ENCODE measurements at places on chromosomes 16 and 17.

GRCh38 chr17:45296003-45296832 lies 20.6 kb downstream of the MAP3K14 start:
- peak; percentile 92 for DNase-seq

GRCh38 chr17:45702666-45703266 lies 81.4 kb upstream of the CRHR1 start:
- no peak for DNase-seq

DNA sequence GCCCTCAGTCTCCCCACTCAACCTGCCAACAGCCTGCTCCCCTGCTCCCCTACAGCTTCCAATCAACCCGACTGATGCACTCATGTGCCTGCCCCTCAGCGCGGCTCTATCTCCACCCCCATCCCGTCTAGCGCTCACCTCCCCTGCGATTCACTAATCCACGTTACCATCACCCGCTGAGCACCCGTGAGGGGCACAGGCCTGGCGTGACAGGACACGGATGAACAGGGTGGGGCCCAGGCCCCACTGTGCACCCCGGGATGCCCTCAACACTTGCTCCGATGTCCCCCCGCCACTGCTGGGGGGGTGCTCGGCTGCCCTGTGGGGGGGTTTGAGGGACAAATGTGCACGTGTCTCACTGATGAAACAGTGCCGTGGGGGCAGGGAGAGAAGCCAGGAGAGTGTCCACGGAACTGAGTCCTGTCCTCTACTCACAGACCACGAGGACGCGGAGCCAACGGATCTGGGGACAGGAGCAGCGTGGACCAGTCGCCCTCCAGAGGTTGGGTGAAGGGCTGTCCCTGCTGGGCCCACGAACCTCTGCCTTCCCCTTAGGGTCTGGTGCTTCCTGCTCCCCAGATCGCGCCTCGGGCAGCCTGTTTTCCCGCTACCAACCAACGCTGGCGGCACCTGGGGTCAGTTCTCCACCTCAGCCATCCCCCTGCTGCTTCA lies 66.7 kb downstream of the RPH3AL start:
- DNase-seq = no peak

GRCh38 chr17:1834380-1835149 lies 4.8 kb downstream of the RPA1 start:
- DNase-seq = peak; percentile 69

- no peak for DNase-seq
Observed at GRCh38 chr17:75183999-75184884, 1.5 kb upstream of the SUMO2 start.

DNA sequence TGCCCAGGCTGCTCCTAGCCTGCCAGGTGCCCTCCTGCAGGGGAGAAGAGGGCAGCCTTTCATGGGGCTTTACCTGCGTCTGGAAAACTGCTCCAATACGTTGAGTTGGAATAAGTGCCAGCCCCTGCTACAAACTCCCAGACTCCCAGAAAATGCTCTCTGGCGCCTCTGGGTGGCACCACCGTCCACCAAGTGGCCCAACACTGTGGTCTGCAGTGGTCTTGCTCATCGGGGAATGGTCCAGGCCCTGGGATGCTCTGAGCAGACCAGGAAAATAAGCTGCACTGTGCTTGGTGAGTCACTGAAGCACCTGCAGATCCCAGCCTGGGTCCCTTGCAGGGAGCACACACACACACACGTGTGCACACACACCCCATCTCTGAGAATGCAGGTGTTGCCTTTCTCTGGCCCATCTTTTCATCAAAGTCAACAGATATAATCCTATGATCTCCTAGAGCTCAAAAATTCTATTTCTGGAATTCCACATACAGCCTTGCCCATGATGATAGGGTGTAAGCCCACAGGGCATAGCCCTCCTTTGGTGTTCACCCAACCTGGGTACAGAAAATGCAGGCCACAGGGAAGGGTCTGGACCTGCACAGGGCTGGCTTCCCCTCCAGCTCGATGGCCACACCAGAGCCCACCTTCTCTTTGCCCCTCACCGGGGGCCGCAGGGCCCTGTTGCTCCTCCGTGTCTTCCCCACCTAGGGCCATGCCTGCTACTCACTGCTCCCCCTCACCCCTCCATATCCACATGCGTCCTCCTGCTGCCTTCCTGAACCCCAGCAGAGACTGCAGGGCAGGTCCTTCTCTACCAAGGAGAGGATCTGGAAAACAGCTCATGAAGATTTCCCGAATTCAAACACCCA lies 20.5 kb downstream of the CDIP1 start:
- DNase-seq = no peak

DNA sequence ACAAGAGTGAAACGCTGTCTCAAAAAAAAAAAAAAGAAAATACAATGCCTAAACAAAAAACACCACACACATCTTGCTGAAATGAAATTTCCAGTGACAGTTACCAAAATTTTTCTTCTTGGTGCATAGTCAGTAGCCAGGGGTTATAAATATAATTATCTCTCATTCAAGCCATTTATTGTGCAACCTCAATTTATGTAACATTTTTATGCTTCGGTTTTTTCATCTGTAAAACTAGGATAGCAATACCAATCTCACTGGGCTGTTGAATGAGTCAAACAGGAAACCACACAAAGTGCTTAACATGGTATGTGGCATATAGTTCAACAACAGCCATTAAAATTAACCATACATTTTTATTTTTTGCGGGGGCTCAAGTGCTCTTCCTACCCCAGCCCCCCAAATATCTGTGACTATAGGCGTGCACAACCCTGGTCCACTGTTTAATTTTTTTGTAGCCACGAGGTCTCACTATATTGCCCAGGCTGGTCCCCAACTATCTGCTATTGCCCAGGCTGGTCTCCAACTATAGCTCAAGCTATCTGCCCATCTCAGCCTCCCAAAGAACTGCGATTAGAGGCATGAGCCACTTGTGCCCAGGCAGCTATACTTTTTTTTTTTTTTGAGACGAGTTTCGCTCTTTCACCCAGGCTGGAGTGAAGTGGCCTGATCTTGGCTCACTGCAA lies 2.6 kb downstream of the COG4 start:
- DNase-seq = peak; percentile 78

Data from inflammatory macrophage treated with lipopolysaccharide for 1 hour (primary cell).